ENCODE measurements at places on chromosomes 6 and 20.

DNA sequence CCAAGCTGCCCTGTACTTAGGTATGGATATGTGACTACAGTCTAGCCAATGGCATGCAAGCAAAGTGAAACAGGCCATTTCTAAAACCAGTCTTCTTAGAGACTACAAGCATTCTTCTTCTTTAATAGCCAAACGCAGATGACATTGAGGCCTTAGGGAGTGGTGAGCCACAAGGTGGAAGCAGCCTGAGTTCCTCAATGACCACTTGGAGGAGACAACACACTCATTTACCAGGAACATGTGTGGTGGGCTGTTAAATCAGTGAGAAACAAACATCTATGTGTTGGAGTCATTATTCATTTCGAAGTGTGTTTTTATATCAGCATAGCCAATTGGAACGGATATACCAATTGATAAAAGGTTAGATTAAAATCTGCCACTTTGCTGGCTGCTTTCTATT lies 122.0 kb downstream of the GFRAL start:
- no peak for DNase-seq

- DNase-seq, result no peak
Observed at GRCh38 chr6:63426844-63427243, 107.1 kb upstream of the LGSN start.

- DNase-seq, result no peak
Observed at GRCh38 chr20:21615617-21616080, 89.8 kb upstream of the PAX1 start.

DNA sequence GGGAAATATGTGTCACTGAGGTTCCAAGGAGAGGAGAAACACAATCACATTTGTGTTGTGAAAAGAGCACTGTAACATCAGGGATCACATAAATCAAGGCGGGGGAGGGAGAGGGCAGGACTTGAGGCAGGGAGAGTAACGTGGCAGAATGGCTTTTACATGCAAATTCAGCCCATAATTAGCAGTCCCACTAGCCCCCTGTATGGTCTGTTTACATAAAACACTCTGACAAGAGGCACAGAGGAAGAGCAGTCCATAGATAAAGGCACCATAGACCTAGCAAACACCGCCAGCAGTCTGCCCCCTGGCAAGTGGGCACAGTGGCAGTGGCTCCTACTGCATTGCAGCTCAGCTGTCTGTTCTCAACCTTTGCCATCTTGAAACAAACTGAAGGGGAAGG lies 82.7 kb downstream of the LYRM2 start:
- no peak for DNase-seq

DNA sequence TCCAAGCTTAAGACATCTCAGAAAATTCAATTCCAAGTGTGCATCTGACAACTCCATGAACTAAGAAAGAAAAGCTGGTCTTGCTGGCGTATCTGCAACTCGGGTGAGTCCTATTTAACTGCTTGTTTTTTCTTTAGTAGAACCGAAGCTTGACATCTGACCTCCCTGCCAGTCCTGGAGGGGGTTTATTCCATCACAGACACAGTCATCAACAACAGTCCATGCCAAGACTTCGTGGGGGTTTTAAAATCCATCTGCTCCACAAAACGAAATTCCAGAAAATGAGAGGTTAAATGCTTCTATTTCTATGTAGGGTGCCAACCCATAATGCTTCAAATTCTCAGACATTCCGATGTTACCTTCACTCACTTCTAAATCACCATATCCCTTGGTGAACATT lies 133.9 kb downstream of the IPCEF1 start:
- no peak for DNase-seq

- DNase-seq, result no peak
Observed at GRCh38 chr6:85826997-85827396, 184.3 kb upstream of the SYNCRIP start.

DNA sequence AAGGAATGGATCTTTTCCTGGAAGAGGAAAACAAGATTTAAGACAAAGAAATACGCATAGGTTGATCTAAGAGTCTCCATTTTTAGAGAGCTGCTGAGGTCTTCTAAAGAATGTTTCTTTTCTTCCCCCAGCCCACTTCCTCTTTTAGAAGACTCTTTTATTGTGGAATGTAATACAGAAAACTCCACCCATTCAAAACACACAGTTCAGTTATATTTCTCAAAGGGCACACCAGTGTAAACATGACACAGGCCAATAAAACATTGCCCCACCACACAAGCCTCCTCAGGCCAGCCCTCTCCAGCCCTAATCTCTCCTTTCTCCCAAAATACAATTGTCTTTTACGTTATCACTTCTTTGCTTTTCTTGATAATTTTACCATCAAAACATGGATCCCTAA lies 42.8 kb downstream of the SLC35B3 start:
- DNase-seq, result no peak

- no peak for DNase-seq
Observed at GRCh38 chr6:111759331-111759835, 113.9 kb downstream of the FYN start.

DNA sequence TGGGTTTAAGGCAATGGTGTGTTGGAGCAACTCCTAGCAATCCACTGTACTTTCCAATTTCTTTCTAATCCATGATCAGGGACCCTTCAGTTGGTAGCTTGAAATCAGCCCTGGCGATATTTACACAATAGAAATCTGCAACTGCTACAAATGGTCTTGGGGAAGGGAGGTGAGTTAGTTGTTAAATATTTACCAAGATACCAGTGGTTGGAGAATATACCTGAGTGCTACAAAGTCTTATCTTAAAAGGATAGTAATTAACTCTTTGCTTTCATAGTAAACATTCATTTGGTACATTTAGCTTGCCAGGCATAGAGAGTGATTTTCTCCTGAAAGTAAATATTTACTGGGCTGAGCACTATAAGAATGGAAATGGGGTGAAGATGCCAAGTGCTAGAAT lies 568.2 kb downstream of the BCKDHB start:
- no peak for DNase-seq

DNA sequence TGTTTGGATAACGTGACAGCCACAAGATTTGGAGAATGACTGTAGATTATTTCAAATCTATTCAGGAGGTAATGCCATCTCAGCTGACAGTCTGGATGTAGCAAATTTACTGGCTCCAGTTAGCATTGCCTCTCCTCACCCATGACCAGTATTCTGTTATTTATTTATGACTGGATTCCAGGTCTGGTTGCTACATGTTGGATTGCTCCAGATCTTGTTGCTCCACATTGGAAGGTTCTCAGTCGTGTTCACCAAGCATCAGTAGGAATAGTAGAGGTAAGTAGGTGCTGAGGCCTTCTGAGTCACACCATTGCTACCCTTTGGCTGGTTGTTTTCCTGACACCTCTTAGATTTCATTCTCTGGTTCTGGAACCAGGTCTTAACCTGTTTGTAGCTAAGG lies 69.5 kb upstream of the ELOVL5 start:
- DNase-seq, result no peak

DNA sequence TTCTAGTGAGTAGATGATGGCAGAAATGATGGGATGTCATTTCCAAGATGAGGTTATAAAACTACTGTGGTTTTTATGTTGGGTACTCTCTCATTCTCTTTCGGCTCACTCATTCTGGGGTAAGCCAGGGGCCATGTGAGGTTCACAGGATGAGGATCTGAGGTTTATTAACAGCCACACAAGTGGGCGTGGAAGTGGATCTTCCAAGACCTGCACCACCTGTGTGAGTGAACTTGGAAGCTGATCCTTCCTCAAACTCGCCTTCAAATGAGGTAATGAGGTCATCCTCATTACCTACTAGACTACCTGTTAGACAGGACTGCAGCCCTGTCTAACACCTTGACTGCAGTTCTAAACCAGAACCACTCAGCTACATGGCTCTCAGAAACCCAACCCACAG lies 45.1 kb upstream of the TAGAP start:
- no peak for DNase-seq

- DNase-seq, result no peak
Observed at GRCh38 chr20:45339799-45340198, 8.4 kb downstream of the SDC4 start.

GRCh38 chr20:61975407-61976129 lies 90.1 kb downstream of the TAF4 start:
- DNase-seq, result no peak

DNA sequence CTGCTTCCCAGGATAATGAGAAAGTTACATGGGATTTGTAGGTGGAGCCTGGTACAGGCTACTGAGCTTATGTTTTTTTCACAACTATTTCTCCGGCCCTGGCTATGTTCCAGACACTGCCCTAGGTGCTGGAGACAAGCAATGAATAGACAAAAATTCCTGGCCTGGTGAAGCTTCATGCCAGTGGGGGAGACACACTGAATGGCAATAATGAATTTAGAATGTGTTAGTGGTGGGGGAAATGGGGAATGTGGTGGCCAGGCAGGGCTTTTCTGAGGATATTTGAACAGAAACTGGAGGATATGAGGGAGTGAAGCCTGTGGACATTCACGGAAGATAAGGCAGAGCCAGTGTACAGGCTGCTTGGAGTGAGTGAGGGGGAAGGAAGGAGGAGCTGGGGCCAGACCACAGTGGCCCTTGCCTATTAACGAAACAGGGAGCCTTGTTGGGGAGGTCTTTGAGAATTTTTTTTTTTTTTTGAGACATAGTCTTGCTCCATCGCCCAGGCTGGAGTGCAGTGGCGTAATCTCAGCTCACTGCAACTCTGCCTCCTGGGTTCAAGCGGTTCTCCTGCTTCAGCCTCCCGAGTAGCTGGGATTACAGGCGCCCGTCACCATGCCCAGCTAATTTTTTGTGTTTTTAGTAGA lies 6.6 kb downstream of the FOXS1 start:
- DNase-seq, result no peak

- no peak for DNase-seq
Observed at GRCh38 chr6:25448965-25449538, 169.9 kb downstream of the CARMIL1 start.

DNA sequence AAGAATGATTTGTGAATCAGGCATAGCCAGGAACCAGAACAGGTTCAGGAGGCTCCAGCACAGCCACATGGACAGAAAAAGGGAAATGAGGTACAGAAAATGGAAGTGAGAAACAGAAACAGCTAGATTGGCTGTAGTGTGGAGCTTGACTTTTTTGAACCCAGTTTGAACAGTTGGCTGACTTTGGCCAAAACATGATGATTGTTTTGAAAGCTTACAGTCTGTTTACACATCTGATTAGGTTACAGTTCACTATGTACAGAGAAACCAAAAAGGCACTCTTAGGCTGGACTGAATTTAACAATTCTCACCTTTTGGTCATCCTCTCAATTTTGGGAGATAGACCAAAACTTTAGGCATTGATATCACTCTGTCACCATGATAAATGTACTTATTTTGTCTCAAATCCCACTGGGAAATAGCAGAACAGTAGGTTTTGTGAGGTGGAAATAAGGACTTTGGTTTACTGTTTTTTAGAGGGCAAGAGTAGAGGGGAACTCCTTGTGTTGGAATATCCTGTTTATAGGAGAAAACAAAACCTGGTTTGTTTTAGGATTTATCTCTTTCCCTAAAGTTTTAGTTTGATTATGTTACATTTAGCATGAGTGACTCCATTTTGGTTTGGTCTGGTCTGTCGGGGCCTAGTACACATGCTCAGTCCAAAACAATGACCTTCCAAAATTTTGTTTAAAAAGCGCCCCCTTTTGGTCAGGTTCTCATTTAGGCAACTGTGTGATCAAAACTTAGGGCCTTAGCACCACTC lies 123.1 kb downstream of the OLIG3 start:
- DNase-seq, result no peak

- peak; percentile 42 for DNase-seq
Observed at GRCh38 chr6:32973144-32974015, 5.0 kb downstream of the BRD2 start.

All from stimulated activated CD8-positive, alpha-beta memory T cell treated with anti-CD3 and anti-CD28 coated beads, Interleukin-15, amount 100 ng/mL, for 4 hours (primary cell).